NB4 (cell line): ENCODE measurements at places on chromosomes 2 and 18.
A peak's percentile ranks its signal among the peaks of the same experiment; 100 is the strongest.

GRCh38 chr2:36676364-36676763 is 20.1 kb upstream of the VIT start:
- DNase-seq: no peak

- peak; percentile 66 for DNase-seq
These were observed 529 bp upstream of the MTA3 start for GRCh38 chr2:42567806-42568400.

DNA sequence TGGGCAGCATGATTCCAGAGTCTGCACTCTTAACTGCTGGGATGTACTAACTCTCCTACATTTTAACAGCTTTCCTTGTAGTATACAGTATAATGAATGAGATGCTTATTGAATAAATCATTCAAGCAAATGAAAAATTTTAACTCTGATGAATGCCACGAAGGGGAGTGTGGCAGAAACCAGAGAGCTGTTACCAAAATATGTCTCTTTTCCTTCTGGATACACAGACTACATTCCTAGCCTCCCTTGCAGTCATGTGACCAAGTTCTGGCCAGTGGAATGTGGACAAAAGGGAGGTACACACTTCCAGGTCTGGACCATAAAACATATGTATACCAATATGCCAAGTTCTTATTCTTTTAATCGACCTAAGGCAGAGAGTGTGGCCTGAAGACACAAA is 1.7 kb upstream of the EML4 start:
- DNase-seq: no peak

DNA sequence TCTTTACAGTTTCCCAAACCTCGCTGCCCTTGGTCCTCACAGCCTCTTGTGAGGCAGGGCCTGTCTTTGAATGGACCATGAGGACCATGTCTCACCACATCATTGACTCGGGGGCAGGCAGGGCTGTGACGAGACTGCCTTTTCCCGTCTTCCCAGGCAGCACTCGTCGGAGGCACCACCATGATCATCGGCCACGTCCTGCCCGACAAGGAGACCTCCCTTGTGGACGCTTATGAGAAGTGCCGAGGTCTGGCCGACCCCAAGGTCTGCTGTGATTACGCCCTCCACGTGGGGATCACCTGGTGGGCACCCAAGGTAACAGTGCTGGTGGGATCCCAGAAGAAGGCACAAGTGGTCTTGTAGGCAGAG is 45.7 kb upstream of the MAPRE3 start:
- DNase-seq: no peak

DNA sequence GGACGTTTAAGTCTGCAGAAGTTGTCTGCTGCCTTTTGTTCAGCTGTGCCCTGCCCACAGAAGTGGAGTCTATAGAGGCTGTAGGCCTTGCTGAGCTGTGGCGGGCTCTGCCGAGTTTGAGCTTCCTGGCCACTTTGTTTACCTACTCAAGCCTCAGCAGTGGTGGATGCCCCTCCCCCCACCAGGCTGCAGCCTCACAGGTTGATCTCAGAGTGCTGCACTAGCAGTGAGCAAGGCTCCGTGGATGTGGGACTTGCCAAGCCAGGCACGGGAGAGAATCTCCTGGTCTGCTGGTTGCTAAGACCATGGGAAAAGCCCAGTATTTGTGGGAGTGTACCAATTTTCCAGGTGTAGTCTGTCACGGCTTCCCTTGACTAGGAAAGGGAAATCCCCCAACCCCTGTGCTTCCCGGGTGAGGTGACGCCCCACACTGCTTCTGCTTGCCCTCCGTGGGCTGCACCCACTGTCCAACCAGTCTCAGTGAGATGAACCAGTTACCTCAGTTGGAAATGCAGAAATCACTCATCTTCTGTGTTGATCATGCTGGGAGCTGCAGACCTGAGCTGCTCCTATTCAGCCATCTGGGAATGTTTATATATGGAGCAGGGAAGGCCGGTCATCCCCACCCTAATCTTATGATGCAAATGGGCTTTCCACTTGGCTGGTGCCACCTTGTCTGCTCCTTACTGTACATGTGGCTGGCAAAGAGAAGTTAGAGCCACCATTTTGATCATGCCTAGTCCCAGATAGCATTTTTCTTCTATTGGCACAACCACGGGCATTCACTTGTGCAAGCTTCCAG is 156.9 kb upstream of the ITGA6 start:
- no peak for DNase-seq

- no peak for DNase-seq
These were observed 76.0 kb downstream of the ALPK2 start for GRCh38 chr18:58552896-58553295.

DNA sequence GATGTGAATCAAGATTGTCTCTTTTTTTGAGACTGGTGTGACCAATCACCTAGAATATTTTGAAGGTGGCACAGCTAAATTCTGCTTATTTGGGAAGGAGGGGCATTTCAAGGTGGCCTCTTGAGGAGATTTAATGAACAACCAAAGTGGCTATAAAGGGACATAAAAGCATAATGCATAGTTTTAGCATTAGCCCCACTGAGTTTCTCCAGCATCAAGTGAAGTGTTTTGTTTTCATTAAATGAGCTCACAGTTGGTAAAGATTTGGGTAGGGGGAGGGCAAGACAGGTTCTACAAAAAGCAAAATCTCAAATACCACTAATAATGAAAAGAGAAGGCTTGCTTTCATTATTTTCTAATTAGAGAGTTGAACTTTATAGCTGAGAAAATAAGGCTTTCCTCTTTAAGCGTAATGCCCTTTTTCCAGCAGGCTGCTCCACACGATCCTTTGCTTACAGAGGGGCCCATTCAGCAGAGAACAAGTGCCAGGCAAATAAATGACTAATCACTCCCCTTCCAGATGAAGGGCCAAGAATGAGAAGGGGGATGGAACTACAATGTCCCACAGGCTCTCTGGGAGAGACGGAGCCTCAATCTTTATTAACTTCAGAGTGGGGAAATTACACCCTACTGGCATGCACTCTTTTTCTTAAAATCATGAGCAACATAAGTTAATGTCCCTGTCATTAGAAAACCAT is 35.9 kb downstream of the LHCGR start:
- no peak for DNase-seq

DNA sequence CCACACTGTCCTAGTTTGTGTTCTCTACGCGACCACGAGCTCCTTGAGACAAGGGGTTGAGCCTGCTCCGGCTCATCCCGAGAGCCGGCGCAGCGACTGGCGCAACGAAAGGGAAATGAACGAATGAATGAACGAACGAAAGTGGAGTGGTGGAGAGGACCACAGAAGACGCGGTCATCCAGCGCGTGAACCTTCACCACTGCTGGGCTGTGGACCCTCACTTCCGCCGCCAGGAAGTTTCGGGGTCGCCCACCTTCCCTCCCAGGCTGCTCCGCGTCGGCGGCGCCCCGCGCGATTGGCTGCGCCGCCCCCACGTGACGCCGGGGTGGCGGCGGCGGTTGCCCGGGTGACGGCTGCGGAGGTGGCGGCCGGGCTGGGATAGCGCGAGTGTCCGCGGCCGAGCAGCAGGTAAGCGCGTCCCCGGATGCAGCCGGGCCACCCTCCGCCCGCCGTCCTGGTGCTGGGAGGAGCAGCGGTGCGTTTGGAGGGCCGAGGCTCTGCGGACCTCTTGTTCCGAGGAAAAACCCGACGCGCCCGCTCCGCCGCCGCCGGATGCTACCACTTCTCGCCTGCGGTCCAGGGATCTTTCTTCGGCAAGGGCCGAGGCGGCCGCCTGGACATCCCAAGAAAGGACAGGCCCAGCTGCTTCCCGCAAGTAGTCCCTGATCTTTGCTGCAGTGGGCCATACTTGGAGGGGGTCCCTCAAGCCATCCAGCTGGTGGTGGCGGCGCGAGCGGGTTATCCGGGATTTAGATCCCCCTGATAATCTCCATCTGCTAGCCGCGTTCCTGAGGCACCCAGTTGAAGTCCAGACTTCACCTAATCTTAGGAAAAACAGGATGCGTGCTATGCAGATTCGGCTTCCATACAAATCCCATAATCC is at the start of gene ARMC9:
Gene ARMC9, plus strand, starts transcription at position 341 of the 883 bp plus-strand sequence. CDS start 7,608 bp downstream, outside the sequence.
- DNase-seq: peak; percentile 83

DNA sequence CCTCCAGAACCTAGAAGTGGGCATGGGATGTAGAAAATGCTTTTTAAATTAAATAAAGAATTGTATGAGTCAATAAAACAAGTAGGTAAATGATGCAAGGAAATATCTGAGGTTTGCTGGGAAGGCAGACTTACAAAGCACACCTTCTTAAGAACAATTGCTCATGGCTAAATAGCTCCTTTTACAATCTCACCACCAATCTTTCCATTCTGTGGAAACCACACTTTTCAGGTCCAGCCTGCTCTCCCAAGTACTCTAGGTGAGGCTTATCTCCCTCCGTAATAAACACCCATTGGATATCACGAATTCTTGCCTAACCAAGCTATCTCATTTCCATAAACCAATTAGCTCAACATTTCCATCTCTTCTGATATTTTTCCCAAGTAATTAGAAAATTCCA is 91.5 kb upstream of the SLC8A1 start:
- no peak for DNase-seq

- no peak for DNase-seq
These were observed 7.9 kb upstream of the CCBE1 start for GRCh38 chr18:59705145-59705544.

DNA sequence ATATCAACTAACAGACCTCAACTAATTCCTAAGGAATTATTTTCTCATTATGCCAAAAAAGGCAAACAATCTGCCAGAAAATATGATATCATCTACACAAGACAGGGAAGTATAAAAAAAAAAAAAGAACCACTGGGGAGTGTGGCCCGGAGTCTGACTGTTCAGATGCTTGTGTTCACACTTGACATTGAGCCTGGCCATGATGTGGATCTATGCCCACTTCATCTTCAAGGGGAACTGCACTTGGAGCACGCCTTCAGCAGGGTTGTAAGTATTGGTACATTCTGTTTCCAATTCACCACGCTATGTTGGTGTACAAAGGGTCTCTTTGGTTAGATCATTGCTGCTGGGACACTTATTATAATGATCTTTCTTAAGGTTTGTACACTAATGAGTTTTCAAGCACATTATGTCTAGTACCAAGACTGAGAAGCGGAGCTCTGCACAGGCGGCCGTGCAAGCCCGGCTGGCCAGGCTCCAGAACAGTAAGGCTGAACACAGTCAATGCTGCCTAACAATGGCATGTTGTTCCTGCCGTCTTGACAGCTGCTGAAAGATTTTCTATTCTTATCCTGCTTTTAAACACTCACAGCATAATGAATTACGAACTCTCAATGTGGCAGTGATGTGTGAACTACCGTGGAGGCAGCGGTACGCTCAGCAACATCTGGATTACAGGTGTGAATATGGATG is 788.4 kb upstream of the SOX11 start:
- no peak for DNase-seq

DNA sequence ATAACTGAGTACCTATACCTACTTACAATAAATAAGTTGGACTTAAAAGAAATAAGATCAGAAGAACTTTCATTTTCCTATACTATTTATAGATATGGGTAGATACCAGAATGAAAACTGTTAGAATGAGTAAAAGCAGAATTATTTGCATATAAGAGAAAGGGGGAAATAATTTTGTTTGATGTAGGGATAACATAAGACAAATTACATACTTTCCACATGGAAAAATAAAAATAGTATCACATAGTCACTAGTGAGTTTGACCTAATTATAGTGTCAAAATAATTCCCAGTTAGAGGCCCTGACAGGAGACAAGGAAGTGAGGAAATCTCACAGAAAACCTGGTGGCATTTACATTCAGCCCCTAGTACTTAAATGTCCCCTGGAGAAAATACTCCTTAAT is 28.6 kb downstream of the KCMF1 start:
- no peak for DNase-seq

DNA sequence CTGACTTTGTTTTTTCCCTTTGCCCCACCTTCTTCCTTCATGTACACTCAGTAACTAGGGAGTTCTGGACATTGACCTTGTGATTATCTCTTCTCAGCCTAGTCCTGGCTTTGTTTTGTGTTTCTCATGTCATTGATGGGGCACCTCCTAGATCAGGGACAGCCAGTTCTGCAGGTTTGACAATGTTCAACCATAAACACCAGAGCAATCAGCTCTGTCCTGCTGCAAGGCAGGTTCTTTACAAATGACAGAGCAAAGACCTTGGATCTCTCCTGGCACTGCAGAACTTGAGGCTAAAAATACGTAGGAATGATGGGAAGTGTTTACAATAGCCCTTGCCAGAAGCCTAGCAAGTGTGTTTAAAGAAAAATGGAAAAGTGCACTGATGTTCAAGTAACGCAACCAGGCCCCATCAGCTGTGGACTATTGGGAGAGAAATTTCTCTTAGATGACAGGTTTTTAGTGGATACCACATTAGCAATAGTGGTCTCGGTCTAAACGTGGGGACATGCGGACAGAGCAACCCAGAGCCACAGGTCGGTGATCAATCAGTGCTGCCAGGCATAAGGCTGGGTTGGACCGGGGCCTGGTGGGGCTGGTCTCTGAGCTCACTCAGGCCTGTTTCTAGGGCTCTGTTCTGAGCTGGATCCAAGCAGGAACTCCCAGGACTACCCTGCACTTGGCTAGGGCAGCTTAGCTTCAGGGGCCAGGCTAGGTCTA is 76.8 kb downstream of the SOWAHC start:
- no peak for DNase-seq

GRCh38 chr18:6052449-6052913 is 157.2 kb upstream of the TMEM200C start:
- DNase-seq: no peak

GRCh38 chr2:197571627-197572271 is 55.9 kb downstream of the MOB4 start:
- no peak for DNase-seq

- DNase-seq: no peak
These were observed 12.1 kb downstream of the SCYGR4 start for GRCh38 chr2:227629435-227629834.

- DNase-seq: no peak
These were observed 25.6 kb upstream of the CXXC1 start for GRCh38 chr18:50313031-50313607.

- peak; percentile 74 for DNase-seq
These were observed 626 bp upstream of the VIT start for GRCh38 chr2:36695746-36696415.

DNA sequence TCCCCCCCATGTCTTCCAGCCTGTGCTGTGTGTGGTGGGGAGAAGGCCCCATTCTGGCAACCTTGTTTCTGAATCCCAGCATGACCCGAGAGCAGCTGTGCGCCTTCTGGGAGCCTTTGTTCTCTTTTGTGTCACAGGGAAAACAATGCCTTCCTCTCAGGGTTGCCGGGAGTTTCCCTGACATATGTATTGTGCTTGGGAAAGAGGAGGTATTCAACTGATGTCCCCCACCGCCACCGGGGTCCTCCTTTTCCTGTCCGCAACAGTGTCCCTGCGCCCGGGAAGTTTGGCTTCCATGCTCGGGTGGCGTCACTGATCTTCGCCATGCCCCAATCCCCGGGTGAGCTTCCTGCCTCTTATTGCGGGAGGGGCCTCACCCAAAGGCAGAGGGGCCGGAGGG is 77.5 kb upstream of the ASB18 start:
- DNase-seq: no peak
